ENCODE measurements at places on chromosomes 13 and 19.

DNA sequence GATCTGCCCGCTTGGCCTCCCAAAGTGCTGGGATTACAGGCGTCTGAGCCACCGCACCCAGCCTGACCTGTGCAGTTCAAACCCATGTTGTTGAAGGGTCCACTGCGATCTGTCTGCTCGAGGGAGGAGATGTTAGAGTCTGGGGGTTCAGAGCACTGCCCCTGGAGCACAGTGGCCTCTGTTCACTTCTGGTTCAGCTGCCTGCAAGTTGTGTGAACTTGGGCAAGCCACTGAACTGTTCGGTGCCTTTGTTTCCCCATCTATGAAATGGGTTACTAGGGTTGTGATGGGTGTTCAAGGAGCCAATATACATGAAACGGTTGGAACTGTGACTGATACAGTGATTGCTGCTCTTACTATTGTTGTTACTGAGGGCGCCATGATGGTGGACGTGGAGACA, 1.7 kb downstream of the PLIN5 start:
- DNase-seq = no peak

DNA sequence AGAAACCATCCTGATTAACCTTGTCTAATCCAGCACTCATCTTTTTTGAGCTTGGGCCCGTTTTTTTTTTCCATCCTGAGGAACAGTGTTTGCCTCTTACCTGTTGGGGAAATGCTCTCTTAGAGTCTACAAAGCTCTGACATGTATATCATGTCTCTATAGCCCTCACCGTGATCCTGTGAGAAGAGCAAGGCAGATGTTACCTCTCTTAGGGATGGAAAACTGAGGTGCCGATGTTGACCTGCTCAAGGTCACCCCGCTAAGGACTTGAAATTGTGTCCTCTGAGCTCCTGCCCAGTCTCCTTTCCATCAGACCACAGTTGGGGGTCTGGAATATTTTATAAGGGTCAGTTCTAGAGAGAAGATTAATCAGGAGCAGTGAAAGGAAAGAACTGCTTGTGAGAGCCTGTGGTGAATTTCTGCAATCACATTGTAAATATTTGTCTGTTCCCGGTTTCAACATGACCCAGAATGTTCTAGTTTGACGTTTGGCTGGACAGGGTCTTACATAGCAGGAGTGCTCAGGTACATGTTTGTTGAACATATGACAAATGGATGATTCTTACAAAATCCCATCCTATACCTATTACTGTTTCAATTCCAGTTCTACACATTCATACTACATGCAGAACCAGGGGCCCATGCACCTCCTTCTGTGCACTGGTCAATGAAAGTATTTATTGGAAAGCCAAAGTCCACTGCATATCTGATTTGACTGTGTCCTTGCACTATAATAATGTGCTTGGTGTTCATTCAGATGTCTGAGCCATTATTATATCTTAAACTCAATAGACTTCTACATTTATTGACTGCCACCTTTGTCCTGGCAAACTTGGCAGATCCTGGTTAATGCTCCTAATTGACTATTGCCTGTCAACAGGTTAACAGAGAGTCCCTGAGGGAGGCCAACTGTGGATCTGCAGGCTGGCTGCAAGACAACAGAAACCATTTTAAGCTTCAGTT, 12.1 kb downstream of the SLC25A15 start:
- no peak for DNase-seq

DNA sequence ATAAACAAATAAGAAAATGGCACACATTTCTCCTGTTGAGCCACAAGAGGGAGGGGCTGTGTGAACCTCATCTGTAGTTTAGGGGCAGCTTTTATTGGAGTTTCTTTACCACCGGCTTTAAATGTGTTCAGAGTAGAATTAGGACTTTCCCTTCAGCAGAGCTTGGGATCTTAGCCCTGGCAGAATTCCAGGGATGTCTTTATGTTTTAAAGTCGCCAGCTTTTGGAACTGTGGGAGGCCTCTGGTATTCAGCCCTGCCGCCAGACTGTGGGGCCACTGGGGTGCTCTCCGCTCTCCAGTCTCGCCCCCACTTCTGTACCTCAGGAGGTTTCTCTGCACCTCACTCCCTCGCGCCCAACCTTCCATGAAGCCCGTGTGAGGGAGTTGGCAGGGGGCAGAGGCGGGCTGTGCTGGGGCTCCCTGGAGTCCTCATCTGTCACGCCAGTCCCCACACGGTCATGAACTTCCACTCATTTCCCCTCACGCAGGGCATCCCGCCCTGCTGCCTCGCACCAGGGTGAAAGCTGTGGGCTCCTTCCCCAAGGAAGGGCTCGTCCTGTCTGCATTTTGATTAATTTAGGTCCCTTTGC, 31.5 kb downstream of the CCDC8 start:
- DNase-seq = no peak

GRCh38 chr19:53875602-53876325, 6.2 kb upstream of the PRKCG start:
- no peak for DNase-seq

- DNase-seq = no peak
Measured at GRCh38 chr13:77351315-77351714, 24.4 kb upstream of the MYCBP2 start.

DNA sequence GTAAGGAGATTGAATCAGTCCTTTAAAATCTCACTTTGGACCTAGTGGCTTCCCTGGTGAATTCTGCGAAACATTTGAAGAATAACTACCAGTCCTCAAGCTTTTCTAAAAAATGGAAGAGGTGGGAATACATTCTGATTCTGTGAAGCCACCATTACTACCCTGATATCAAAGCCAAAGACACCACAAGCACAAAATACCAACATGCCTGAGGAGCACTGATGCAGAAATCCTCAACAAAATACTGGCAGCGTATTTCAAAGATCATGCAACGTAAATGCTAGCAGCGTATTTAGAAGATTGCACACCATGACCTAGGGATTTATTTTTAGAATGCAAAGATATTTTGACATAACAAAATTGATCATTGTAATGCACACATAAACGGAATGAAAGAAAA, 14.4 kb downstream of the ATP4B start:
- DNase-seq = no peak

DNA sequence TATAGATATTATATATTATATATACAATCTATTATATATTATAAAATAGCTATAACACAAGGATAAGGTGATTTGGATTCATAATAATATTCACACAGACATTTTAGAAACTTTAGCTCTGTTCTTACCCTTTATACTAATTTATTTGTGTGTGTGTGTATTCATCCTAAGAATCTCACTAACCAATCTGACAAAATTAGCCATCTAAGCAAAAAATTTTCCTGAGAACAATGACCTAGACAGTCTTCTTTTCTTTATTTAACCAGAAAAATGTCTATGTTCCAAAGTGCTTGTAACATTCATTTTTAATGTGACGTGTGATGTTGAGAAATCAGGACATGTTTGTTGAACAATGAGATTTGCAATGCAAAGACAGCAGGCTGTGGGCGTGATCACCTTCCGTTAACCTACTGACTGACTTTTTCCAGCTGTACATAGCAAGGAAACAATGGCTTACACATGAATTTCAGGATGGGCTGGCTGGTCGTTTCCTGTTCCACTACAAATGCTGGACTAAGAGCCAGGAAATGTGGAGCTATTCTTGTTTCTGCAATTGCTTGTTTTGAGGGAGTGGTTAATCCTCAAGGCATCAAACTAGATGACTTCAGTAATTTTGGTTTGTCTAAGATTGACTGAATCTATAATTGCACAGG, 634.6 kb upstream of the ARGLU1 start:
- no peak for DNase-seq

GRCh38 chr13:52001120-52001731, 10.0 kb downstream of the ATP7B start:
- DNase-seq = no peak

DNA sequence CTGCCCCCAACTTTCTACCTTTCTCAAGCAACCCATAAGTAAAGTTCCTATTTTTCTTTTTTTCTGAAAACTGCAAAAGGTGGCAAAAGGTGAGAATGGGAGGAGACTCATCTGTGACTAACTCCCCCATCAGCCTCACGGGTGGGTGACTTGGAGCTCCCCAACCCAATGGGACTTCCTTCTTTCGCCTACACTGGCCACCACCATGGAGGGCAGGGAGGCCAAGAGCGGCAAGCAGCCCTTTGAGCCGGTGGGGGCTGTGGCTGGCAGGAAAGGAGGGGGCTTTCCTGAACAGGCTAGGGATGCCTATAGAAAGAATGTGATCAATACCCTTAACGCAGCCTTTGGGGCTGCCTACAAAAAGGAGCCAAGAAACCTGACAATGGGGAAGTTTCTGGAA, 16.5 kb downstream of the IRS2 start:
- DNase-seq = no peak

DNA sequence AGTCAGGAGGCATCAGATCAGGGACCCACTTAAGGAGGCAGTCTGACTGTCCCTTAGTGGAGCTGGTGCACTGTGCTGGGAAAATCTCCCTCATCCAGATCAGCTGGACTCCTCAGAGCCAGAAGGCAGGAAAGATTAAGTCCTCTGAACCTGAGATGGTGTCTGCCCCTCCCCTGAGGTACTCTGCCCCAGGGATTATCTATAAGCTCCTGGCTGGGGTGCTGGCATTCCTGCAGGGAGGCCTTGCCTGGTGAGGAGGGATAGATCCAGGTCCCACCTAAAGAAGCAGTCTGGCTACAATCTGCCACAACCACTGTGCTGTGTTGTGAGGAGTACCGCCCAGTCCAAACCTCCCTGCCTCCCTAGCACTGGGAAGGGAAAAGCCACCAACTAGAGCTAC, 81.2 kb downstream of the NHLRC3 start:
- no peak for DNase-seq

DNA sequence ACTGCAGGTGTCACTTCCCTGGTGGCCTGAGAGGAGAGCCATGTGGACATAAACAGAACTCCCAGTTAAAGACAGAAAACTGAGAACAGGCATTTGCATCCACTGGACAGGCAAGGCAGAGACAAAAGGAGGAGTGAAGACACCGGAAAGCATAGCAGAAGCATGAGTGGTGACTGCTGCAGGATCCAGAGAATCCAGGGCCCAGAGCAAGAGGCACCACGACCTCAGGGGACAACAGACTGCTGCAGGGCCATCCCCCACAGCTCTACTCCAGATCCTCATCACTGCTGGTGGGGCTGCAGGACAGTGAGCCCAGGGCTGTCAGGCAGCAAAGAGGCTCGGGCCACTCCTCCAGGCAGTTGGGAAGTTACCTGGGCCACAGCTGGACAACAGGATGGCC, 14.5 kb upstream of the ISYNA1 start:
- DNase-seq = no peak

- no peak for DNase-seq
Measured at GRCh38 chr13:53042877-53043276, 14.3 kb downstream of the OLFM4 start.

GRCh38 chr13:111050539-111050879, 64.6 kb upstream of the ARHGEF7 start:
- DNase-seq = no peak

DNA sequence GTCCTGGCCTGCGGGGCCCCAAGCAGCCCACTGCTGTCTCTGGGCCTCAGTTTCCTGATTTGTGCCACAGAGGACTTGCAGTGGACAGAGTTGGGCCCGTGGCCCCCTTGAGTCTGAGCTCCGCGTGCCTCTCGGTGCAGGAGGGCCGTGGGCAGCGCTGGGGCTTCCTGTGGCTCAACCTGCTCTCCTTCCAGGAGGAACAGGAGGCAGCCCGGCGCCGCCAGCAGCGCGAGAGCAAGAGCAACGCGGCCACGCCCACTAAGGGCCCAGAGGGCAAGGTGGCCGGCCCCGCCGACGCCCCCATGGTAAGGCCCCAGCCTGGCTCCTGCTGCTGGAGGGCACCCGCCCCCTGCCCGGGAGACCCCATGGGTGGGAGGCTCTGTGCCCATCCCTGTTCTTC, 25.9 kb downstream of the PLEKHJ1 start:
- no peak for DNase-seq

DNA sequence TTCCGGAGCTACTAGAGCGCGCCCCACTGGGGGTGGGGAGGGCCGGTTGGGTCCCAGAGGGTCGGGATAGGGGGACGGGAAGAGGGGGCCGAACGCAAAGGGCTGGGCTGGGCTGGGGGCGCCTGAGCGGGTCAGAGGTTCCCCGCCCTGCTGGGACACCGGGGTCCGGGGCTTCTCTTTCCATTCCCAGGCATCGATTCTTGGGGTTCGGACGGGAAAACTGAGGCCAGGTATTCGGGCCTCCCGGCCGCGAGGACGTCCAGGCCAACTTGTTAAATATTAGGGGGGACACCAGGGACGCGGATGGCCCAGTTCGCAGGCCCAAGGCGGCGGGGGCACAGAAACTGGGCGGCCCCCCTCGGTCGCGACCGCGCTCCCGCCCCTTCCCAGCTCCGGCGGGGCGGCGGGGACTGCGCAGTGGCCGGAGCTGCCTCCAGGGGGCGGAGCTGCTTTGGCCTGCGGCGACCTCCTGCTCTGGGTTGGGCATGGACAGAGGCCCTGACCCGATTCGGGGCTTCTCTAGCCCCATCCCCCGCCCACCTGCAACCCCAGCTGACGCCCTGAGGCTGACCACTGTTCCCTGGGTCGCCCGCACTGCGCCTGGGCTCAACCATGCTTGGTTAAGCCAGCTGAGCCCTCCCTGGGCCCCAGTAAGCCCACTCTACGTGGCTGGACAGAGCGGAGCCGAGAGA, 1.2 kb upstream of the KLF16 start:
- DNase-seq = peak; percentile 39

DNA sequence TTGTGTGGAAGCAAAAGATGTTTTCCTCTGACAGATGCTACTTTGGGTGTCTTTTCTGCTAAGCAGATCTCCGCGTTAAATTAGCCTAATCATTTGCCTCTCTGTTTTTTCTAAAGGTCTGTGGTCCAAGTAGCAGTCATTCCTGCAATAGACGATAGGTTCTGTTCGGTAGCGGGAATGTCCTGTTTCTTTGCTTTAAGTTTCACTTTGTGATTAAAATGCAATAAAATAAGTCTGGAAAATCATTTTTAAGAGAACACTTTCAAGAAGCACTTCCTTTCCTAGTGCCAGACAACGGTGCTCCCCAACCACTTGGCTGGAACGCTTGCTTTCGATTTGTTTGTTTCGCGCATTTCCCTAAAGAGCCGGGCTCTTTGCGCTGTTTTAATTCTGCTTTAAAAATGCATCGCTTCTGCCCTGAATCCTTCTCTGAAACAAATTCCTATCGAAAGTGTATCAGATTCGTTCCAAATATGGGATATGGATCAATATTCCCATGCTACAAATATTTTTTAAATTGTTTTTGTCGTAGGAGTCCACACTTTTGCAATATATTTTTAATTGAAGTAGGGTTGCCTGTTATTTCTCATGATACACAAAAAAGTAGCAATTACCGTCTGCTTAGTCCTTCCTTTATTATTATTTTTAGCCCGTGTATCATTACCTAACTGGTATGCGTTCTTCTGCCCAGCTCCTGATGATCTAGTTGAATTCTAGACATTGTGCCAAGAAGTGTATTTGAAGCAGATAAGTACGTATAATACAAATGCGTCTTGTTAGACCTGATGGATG, 14.2 kb downstream of the ZIC2 start:
- no peak for DNase-seq

- no peak for DNase-seq
Measured at GRCh38 chr13:31046711-31047279, 114.3 kb downstream of the TEX26 start.

DNA sequence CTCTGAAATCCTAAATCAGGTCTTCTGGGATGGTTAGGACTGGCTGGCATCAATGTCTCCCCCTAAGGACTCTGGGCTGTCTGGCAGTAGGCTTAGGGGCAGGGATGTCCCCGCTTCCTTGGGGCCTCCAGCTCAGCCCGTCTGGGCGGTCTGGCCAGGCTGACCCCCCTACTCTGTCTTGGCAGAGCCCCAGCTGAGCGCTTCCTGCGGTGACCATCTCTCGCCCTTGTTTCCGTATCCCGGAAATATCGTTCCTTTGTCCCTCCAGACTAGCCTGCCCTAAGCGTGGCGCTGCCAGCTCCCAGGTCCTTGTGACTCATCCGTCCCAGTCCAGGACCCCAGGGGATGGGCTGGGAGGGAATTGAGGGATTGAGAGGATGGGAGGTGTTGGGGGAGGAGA, 11.3 kb downstream of the GTPBP3 start:
- no peak for DNase-seq

Measured in stimulated activated CD4-positive, alpha-beta T cell treated with anti-CD3 and anti-CD28 coated beads, Interleukin-1b, Interleukin-23, amount 100 ng/mL, for 4 hours (primary cell).